H54 (cell line): ENCODE measurements at places on chromosomes 3 and 15.
A peak's percentile ranks its signal among the peaks of the same experiment; 100 is the strongest.

- no peak for DNase-seq
Observed at GRCh38 chr3:94739420-94739819, 676.6 kb downstream of the NSUN3 start.

GRCh38 chr3:190101320-190102011 is 19.2 kb downstream of the P3H2 start:
- DNase-seq = no peak

DNA sequence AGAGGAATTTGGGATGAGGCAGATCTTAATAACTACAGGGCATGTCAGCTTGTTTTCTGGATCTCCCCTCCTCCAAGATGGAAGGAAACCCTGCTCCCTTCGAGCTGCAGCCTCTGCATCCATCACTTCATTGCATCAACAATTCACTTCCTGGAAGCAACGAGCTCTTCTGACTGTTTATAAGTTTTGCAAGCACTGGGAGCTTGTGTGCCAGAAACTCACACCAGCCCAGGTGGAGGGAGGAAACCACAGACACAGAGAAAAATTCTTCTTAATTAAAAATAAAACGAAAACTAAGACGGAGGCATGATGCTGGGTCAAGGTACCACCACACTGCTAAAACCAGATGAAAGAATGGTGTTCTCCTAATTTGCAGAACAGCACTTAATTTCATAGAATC is 10.6 kb downstream of the LRIG1 start:
- DNase-seq = no peak

DNA sequence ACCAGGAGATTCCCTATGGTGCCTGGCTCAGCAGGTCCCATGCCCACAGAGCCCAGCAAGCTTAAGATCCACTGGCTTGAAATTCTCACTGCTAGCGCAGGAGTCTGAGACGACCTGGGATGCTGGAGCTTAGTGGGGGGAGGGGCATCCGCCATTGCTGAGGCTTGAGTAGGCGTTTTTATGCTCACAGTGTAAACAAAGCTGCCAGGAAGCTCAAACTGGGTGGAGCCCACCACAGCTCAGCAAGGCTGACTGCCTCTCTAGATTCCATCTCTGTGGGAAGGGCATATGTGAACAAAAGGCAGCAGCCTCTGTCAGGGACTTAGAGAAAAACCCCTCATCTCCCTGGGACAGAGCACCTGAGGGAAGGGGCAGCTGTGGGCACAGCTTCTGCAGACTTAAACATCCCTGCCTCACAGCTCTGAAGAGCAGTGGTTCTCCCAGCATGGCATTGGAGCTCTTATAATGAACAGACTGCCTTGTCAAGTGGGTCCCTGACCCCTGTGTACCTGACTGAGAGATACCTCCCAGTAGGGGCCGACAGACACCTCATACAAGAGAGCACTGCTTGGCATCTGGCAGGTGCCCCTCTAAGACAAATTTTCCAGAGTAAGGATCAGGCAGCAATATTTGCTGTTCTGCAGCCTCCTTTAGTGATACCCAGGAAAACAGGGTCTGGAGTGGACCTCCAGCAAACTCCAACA is 231.5 kb upstream of the SETMAR start:
- no peak for DNase-seq

DNA sequence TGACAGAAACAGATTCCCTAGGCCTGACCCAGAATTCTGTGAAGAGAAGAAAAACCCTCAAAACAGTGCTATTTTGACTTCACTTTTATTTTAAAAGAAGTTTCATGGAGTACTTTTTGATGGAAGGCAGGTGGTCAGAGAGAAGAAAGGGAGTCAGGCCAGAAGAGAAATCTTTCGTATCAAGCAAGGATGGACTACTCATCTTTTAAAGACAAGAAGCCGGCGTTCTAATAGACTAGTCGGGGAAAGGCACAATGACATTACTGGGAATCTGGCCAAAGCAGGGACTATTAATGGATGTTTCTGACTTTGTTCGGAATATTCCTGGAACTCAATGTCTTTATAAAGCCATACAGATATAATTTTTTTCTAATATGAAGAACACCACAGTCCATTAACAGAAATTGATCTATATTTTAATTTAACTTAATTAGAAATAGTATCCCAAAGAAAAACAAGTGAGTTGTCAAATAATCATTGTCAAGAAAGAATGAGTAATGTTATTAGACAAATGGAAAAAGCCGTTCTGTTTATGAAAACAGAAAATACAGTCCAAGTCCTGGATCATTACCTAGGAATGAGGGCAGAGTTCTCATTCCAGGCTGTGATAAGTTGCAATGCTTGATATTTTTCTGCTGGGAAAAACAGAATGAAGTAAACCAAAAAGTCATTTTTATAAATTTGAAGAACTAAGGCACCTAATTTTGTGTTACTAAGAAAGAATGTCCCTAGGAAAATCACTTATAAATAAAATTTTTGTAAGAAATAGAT is 23.7 kb upstream of the PCOLCE2 start:
- DNase-seq = no peak

DNA sequence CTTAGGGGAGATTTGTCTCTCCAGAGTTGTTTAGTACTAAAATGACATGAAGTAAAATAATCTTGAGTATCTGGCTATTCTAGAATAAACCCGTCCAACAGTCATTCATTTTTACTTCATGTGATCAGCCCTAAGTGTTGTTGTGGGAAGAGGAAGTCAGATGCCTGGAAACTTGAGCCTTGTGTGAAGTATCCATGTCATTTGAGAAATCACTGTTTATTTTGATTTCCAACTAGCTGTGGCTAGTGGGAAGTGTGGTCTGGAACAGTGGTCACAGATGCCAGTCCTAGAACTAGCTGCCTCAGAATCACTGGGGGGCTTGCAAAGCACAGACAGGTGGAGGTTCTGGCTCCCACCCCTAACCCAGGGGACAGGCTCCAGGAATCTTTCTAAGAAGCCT is 77.7 kb upstream of the LIMD1 start:
- no peak for DNase-seq

DNA sequence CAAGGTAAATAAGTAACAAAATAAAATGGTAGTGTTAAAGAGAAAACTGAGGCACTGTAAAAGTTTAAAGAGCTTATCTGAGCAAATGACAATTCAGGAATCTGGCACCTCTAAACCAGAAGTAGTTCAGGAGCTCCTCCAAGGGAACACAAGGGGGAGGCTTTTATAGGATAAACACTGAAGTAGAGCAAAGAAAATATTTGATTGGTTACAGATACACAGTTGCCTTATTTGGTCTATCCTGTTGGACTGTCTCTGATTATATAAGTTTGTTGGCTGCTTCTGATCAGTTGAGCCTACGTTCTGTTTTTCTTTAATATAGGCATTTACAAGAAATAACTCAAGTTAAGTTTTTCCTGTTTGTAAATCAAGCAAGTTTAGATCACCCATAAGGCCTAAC is 146.9 kb downstream of the ERC2 start:
- DNase-seq = no peak

DNA sequence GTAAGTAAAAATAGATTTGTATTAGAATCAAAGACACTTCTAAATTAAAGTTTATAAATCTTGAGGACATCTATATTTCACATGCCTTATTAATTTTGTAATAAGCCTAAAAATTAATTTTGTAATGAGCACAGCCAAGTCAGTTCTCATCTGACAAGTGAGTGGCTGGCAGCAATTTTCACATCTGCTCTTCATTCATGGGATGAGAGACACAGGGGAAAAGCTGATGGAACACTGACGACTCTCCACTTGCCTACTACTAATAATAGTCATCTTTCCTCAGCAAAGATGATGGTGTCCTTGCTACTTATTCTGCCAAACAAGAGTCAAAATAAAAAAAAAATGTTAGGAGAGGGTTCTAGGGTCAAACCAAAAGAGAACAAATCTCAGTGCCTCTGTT is 14.4 kb upstream of the CMSS1 start:
- no peak for DNase-seq

DNA sequence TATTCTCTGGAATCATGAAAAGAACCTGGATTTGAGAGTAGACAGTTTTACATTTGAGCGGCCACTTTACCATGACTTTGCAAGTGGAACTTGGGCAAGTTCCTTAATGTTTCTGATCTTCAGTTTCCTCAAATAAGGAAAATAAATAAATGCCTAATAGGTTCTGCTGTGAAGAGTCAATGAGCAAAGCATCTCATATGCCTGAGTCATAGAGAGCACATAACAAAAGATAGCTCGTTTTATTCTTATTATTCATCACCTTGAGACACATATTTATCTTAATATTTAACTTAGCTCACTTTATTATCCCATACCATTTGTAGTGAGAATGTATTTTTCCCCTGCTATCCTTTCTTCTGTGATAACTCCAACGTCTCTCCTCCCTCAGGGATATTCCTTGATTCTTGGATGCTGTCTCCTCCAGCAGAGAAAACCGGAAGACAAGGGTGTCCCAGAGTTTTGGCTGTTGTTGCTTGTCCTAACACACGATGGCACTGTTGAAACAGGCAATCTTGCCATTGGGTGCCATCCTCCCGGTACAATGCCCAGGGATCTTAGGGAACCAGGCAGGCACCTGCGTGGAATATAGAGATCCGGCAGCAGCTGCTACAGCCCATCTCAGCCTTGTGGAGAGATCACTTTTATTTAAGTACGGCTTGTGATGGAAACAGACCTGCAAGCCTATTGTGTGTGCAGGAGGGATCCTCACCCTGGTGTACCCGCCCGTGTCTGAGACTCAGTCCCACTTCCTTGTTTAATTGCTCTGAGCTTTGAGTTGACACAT is 33.3 kb upstream of the VPS33B start:
- DNase-seq = peak; percentile 44

GRCh38 chr3:61530355-61530754 is 31.0 kb upstream of the PTPRG start:
- no peak for DNase-seq

- no peak for DNase-seq
Observed at GRCh38 chr15:65303687-65304380, 643 bp upstream of the RNU5B-1 start.

- DNase-seq = peak; percentile 94
Observed at GRCh38 chr3:50316657-50317242, 5.8 kb downstream of the HYAL2 start.

- no peak for DNase-seq
Observed at GRCh38 chr15:56967336-56967735, 48.9 kb downstream of the TCF12 start.

DNA sequence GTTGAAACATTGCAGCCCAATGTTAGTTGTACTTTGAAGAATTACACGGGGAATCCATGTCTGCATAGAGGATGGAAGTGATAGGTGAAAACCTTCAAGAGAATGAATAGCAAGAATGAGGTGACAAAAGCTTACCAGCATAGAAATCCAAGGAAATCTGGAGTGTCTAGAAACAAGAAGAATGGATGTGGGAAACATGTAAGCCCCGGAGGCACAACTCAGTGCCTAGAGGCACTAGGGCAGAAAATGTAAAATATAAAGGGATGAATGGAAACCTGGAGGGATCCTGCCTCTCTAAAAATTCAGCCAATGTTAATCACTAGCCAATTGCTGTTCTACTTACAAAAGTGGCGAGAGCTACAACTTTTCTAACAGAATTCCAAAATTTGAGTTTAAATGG is 619.0 kb downstream of the TBL1XR1 start:
- DNase-seq = no peak

DNA sequence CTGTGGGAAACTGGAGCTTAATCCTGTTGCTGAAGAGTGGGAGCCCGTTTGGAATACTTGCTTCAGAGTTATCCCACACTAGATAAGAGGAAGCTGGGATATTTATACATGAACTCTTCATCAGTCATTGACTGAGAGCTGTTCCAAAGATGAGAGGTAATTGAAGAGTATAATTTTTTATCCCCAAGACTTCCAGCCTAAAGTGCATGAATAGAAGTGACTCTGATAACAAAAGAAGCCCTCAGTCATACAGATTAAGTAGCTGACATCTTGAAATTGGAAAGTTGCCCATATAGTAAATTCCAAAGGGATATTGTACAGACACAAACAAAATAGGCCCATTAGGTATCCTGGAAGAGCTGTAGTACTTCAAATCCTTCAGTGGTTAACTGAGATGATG is 268.0 kb downstream of the EPHA3 start:
- no peak for DNase-seq

DNA sequence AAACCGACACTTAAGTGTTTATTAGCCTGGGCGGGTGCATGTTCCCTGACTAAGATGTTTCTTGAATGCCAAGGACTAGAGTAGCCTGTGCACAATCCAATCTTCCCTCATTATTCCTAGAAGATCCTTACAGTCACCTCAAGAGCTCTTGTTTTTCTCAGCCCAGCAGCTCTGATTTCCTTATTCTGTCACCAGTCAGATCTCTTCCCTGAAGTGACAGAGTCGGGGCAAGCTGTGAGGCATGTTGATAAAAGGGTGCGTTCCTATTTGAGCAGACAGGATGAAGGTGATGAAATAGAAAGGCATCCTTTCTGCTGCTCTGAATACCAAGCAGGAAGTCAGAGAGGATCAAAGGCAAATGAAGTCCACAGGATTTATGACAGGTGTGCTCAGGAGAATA is 125.6 kb upstream of the MCTP2 start:
- DNase-seq = no peak

DNA sequence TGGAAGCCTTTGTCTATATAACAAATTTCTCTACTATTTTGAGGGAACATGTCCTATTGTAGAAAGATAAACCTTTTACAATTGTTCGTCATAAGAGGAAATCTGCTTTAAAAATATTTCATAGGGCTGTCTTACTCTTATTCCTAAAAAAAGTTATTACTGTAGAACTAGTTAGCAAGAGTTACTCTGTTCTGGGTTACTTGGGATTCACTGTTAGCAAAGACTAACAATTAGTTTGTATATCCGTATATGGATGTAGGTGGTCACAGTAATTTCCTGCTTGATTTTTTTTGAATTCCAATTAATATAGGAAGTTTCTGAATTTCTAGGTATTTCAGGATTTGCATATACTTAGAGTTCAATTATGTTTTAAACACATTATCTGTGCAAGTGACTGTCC is 413.5 kb downstream of the RBMS3 start:
- DNase-seq = no peak

DNA sequence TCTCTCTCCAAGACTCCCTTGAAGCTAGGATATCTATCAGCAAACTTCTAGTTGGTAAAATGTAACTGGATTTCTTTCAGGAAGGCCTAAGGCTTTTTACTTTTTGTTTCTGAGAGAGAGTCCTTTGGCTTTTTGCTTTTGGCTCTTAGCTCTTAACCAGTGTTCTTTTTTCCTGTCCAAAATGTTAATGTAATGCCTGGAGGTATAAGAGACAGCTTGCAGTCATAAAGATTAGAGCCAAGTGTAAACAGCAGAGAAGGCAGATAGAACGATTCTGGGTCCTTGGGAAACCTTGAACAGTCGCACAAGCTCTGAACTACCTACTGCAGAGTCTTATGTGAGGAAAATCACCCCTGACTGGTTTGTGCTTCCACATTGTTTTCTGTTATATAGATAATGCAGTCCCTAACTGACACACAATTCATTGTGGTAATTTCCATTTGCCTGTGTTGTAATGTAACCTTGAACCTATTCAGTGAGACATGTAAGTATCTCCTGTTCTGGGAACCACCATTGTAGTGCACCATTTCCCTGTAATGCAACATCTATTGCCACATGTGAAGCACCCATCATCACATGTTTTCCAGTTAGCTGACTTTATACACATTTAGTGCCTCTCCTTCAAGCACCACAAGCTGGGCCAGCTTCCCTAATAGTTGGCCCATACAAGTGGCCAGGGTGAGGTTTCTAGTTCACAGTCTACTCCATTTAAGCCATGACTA is 1311.9 kb downstream of the ROBO1 start:
- DNase-seq = no peak

- DNase-seq = no peak
Observed at GRCh38 chr3:49174397-49174985, 3.1 kb downstream of the KLHDC8B start.
